ENCODE measurements at places on chromosomes 2 and 18. TPM values are rescaled to one million over a fixed set of nuclear protein-coding genes. Genes with fewer than 3 reads are reported as not detected.
A peak's percentile ranks its signal among the peaks of the same experiment; 100 is the strongest.

The MAPK4 gene
- 1.6 TPM for total RNA-seq

The BMP10 gene
- total RNA-seq: not detected

The FAM124B gene
- not detected for total RNA-seq

The CRYBA2 gene
- 23.1 TPM for total RNA-seq

The HOXD10 gene
- not detected for total RNA-seq

DNA sequence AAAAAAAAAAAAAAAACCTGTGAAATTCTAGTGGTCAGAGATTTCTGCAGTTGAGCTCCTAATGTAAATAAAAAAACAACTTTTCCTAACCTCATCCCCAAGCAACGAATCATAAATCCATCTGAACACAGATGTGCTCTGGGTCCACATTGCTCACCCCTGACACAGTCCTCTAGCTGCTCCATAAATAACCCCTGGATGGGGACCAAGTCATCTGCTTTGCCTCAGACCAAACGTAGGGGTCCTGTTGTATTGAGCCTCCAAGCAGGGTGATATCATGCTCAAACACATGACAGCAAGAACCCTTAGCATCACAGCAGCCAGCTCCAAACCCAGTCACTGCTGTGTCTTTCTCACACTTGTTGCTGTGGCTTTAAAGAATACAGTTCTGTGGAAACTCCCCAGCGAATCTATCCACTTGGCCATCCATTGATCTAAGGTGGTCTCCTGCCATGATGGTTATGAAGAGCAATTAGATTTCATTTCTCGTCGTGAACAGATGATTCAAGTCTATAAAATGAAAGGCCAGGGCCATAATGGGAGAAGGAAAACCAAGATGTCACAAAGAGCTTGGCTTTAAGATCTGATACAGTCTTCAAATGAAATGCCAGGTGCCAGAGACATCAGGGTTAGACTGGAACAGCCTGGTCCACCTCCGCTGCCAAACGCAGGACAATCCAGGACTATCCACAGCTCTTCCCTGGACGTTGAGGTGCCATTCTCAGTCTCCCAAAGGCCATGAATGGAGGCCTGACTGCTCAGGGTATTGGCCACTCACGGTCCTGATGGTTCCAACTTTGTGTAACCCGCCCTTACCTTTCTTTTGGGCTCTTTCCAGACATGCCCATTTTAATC lies 39.0 kb downstream of the TBC1D8 start:
- H3K27me3 ChIP-seq: no peaks in the 10 kb centered on the region
- H3K36me3 ChIP-seq: no peaks in the 10 kb centered on the region
- no peak for DNase-seq
- H3K4me1 ChIP-seq: peaks cover 97% of the 10 kb centered on the region
- no peak overlapping the region for H3K4me3 ChIP-seq
- peak overlapping the region; percentile 83 for H3K27ac ChIP-seq

DNA sequence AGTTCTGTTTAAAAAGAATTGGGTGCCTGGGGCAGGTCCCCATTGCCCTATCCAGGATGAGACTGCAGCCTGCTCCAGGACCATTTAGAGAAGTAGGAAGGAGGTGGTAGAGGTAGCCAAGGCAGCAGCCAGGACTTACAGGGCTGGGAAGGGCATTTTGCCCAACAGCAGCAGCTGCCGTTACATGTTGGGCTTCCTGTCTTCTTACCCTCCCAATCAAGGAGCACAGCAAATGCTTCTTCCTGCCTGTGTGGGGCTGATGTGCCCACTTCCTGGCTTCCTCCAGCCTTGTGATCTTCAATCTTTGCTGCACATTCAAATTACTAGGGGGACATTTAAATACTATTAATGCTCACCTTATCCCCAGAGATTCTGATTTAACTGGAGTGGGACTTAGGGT lies 112.0 kb downstream of the QPCT start:
- no peaks in the 10 kb centered on the region for H3K27me3 ChIP-seq
- no peak overlapping the region for H3K4me3 ChIP-seq
- no peaks in the 10 kb centered on the region for H3K36me3 ChIP-seq
- H3K27ac ChIP-seq: no peak overlapping the region
- H3K4me1 ChIP-seq: no peaks in the 10 kb centered on the region
- no peak for DNase-seq

GRCh38 chr2:203451011-203451410 lies 84.1 kb downstream of the RAPH1 start:
- H3K27ac ChIP-seq: no peak overlapping the region
- H3K27me3 ChIP-seq: no peaks in the 10 kb centered on the region
- no peak for DNase-seq
- H3K4me1 ChIP-seq: no peaks in the 10 kb centered on the region

- H3K4me3 ChIP-seq: no peak overlapping the region
- peaks cover 9% of the 10 kb centered on the region for H3K4me1 ChIP-seq
- no peaks in the 10 kb centered on the region for H3K27me3 ChIP-seq
These were observed 1.6 kb upstream of the GCA start for GRCh38 chr2:162342321-162342720.

DNA sequence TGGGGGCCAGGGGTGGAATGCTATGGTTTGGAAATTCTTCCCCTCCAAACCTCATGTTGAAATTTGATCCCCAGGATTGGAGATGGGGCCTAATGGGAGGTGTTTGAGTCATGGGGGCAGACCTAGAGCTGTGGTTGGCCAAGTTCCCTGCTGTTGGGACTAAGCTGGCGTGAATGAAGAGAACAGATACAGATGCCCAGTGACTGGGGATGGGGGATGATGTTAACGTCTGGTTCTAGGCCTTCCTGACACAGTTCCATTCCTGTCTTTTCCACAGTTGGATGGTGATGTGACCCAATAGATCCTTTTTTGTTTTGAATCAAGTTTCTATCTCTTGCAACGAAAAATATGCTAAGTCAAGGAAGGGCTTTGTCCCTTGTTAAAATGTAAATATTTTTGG lies 23.7 kb downstream of the KLHL23 start:
- no peak overlapping the region for H3K4me3 ChIP-seq
- no peaks in the 10 kb centered on the region for H3K36me3 ChIP-seq
- no peak overlapping the region for H3K27ac ChIP-seq

- no peaks in the 10 kb centered on the region for H3K4me1 ChIP-seq
- H3K36me3 ChIP-seq: no peaks in the 10 kb centered on the region
- no peak overlapping the region for H3K4me3 ChIP-seq
- no peaks in the 10 kb centered on the region for H3K27me3 ChIP-seq
- no peak for DNase-seq
- no peak overlapping the region for H3K27ac ChIP-seq
These were observed 242.2 kb downstream of the FHOD3 start for GRCh38 chr18:36539674-36540231.

DNA sequence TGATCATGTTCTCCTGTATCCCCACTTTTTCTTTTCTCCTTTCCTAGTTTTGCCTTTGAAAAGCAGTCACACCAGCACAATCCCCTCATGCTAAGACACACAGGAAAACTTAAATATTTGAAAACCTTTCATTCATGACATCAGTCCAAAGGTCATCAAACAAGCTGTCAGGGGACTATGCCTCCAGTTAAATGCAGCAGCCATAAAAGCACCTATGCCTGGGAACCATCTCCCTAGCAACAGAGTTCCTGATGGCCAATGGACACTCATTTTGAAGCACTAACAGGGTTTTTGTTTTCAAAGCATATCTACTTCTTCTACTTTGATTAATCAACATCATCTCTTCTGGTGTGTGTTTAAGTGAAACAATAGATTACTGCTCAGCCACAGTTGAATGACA lies 286.4 kb upstream of the PARD3B start:
- no peak overlapping the region for H3K4me3 ChIP-seq
- H3K4me1 ChIP-seq: no peaks in the 10 kb centered on the region
- no peaks in the 10 kb centered on the region for H3K36me3 ChIP-seq
- H3K27me3 ChIP-seq: no peaks in the 10 kb centered on the region
- no peak overlapping the region for H3K27ac ChIP-seq
- DNase-seq: no peak

DNA sequence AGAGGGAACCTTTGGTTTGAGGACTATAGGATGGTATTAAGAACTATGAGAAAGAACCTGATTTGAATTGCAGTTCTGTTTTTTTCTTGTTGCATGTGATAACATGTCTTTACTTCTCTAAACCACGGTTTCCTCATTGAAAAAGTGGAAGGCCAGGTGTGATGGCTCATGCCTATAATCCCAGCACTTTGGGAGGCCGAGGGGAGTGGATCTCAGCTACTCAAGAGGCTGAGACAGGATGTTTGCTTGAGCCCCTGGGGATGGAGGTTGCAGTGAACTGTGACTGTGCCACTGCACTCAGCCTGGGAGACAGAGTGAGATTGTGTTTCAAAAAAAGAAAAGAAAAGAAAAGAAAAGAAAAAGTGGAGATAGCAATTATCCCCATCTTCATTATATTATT lies 32.3 kb downstream of the SCN9A start:
- no peaks in the 10 kb centered on the region for H3K36me3 ChIP-seq
- H3K27me3 ChIP-seq: no peaks in the 10 kb centered on the region
- H3K4me1 ChIP-seq: no peaks in the 10 kb centered on the region
- DNase-seq: no peak
- H3K4me3 ChIP-seq: no peak overlapping the region

- peak overlapping the region; percentile 67 for H3K27ac ChIP-seq
- DNase-seq: no peak
- peaks cover 15% of the 10 kb centered on the region for H3K4me1 ChIP-seq
- H3K4me3 ChIP-seq: no peak overlapping the region
- no peaks in the 10 kb centered on the region for H3K36me3 ChIP-seq
These were observed 60.7 kb downstream of the INPP4A start for GRCh38 chr2:98505311-98505808.

DNA sequence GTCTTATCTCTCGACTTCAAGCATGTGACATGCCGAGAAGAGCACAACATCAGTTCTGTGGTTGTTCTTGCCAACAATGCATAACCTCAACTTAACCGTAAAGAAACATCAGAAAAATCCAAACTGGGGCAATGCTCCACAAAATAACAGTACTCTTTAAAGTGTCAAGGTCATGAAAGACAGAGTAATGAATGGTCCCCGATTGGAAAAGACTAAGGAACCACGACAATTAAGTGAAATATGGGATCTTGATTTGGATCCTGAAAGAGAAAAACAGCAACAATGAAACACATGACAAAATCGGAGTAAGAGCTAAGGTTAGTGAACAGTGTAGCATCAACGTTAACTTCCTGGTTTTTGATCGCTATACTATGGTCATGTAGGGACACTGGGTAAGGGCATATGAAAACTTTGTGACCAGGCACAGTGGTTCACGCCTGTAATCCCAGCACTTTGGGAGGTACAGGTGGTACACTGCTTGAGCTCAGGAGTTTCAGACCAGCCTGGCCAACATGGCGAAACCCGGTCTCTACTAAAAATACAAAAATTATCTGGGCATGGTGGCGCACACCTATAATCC lies 55.2 kb downstream of the UNC50 start:
- no peaks in the 10 kb centered on the region for H3K27me3 ChIP-seq
- peaks cover 2% of the 10 kb centered on the region for H3K36me3 ChIP-seq
- DNase-seq: no peak
- peaks cover 6% of the 10 kb centered on the region for H3K4me1 ChIP-seq
- H3K4me3 ChIP-seq: no peak overlapping the region
- no peak overlapping the region for H3K27ac ChIP-seq

DNA sequence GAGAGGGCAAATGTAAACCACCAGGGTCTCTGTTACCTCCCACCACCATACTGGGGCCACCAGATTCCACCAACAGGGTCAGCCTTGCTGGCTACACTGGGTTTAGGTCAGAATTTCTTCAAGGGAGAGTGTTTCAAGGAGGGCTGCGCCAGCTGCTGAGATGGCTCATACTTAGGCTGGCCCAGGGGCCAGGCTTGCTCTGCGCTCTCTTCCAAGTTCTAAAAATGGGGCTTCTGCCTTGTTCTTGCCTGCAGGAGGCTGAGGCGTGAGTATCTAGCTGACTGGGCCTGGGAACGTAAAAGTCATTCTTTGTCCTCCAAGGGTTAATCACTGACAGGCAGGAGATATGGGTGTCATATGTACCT lies 28.1 kb downstream of the MRPL33 start:
- no peak overlapping the region for H3K4me3 ChIP-seq
- no peaks in the 10 kb centered on the region for H3K36me3 ChIP-seq
- H3K4me1 ChIP-seq: no peaks in the 10 kb centered on the region
- H3K27me3 ChIP-seq: no peaks in the 10 kb centered on the region
- peak overlapping the region; percentile 16 for H3K27ac ChIP-seq
- DNase-seq: no peak

DNA sequence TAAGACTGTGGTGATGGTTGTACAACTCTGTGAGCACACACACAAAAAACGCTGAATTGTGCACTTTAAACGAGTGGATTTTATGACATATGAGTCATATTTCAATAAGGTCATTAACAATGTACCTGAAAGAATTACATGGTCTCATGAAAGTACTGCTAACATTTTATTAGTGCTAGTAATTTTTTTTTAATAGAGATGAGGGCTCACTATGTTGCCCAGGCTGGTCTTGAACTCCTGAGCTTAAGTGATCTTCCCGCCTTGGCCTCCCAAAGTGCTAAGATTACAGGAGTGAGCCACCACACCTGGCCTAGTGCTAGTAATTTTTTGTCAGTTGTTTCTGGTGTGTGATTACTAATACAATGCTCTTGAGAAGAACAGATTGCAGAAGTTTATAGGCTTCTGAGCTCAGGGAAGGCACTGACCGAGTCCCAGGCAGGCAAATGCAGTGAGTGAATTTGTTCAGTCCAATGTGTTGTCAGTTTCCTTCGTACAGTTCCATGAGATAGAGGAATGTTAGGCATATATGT lies 177.0 kb downstream of the TGIF1 start:
- H3K36me3 ChIP-seq: no peaks in the 10 kb centered on the region
- H3K27me3 ChIP-seq: no peaks in the 10 kb centered on the region
- DNase-seq: no peak
- H3K4me1 ChIP-seq: peaks cover 21% of the 10 kb centered on the region
- H3K4me3 ChIP-seq: no peak overlapping the region
